NCI-H345 (cell line): ENCODE measurements at places on chromosomes 2 and 18.

- no peak for DNase-seq
These were observed 432.8 kb downstream of the METTL4 start for GRCh38 chr18:2138552-2138951.

DNA sequence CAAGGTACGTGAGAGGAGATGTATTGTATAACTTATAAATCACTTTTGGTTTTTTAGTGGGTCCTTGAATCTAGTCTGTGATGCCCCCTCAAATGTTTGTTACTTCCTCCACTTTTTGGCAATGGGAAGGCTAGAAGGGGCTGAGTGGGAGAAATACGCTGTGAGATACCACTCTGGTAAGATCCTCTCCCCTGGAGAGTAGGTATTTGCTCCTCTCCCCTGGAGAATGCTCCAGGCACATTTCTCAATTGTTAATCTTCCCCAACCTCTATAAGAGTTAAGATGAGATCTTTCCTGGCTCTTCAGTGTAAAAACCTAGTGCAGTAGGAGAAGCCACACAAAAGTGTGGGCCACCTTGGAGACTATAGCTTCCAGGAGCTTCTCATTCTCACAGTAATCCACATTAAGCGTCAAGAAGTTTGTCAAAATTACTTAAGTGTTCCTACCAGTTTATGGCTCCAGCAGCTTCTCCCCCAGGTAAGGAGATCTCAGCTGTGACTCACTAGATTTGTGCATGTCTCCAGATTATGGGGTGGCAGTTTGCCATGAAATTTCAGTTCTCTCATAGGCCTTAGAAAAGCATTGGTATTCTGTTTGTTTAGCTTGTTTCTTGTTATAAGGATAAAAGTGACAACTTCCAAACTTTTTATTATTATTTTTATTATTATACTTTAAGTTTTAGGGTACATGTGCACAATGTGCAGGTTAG lies 182.6 kb downstream of the FSIP2 start:
- DNase-seq, result no peak

- peak; percentile 29 for DNase-seq
These were observed 781.9 kb upstream of the ID2 start for GRCh38 chr2:7899923-7900322.

- no peak for DNase-seq
These were observed 15.8 kb downstream of the ZNF236 start for GRCh38 chr18:76838182-76838581.

GRCh38 chr2:237645261-237645660 lies 17.9 kb downstream of the LRRFIP1 start:
- DNase-seq, result no peak

- DNase-seq, result no peak
These were observed 9.4 kb downstream of the MLPH start for GRCh38 chr2:237496428-237496827.

DNA sequence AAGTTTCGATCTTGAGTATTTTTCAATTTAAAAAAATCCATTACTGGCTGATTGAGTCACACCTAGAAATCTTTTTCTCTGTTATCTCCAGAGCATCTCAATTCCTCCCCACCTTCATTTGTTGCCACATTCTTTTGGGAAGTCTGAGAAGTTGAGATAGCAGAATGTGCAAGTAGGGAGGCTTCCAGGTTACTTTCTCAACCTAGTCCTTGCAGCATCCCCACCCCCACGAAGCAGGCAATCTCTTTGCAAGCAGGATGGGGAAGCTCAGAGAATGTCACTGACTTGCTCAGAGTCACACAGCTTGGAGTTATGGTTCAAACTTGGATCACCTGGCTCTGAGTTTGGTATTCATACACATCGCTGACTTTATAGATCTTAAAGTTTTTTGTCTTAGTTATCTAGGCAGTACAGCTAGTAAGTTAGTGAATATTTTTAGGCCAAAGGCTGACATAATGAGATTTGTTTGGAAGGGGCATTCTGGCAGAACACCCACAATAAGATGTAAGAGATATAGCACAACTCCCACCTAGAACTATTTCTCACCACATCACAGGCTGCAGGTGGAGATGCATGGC lies 25.9 kb upstream of the LCLAT1 start:
- no peak for DNase-seq

DNA sequence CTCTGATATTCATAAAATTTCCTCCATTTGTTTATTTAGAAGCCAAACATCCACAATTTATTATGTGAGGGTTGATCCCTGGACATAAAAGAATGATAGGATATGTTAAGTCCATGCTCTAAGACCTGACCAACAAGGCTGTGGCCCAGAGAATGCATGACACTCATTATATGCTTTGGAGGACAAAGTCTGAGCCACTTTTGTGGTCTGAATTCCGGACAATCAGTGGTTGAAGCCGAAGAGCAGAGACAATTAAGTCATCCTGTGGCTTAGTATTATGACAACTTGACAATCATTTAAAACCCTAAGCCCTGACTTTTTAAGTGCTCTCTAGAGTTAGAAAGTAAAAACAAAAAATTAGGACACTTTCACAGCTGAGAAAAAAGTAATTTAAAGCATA lies 483.3 kb downstream of the PLCL1 start:
- DNase-seq, result no peak

DNA sequence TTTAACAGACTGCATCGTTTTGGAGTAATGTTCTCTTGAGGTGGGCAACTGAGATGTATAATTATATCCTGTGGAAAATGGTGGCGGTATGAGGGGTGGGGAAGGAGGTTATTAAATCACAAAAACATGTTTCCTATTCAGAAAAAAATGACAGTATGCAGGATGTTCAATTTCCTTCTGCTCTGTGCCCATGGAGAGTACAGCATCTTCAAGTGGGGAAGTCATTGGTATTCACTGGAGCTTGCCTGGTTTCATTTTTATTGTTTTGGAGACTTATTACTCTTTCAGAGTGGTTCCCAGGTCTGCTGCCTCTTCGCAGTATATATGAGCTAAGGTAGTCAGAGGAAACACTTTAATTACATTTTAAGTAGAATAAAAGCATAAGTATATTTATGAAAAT lies 318.8 kb upstream of the RAB12 start:
- no peak for DNase-seq

GRCh38 chr2:122595065-122595464 lies 839.6 kb downstream of the TSN start:
- no peak for DNase-seq

- DNase-seq, result no peak
These were observed 47.4 kb upstream of the RAPH1 start for GRCh38 chr2:203582468-203582867.

GRCh38 chr2:86027922-86028765 lies 77.5 kb downstream of the POLR1A start:
- DNase-seq, result no peak

- DNase-seq, result no peak
These were observed 260.5 kb downstream of the LTBP1 start for GRCh38 chr2:33207151-33207740.

DNA sequence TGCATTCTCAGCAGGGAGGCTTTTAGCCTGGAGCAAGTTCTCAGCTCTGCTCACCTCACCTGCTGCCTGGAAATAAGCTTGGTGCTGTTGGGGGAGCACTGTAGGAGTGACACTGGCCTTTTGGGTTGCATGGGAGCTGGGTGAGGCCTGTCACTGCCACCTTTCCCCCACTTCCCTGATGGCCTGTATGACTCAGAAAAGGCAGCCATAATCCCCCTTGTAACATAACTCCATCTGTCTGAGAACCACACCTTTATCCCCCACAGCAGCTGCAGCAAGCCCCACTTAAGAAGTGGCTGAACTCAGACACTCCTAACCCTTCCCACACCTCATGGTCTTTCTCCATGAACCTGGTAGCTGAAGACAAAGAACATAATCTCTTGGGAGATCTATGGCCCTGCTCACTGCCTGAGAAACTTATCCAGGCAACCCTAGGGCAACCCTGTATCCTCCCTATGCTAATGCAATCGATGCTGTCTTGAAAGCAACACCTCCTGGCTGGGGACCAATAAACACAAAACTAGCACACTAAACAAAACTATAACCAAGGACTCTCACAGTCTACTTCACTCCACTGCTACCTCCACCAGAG lies 258.9 kb upstream of the OSR1 start:
- DNase-seq, result peak; percentile 25

- DNase-seq, result no peak
These were observed 66.2 kb upstream of the MAP4K3 start for GRCh38 chr2:39503277-39503676.

- DNase-seq, result peak; percentile 29
These were observed 491.8 kb downstream of the KCNJ3 start for GRCh38 chr2:155190342-155190741.

DNA sequence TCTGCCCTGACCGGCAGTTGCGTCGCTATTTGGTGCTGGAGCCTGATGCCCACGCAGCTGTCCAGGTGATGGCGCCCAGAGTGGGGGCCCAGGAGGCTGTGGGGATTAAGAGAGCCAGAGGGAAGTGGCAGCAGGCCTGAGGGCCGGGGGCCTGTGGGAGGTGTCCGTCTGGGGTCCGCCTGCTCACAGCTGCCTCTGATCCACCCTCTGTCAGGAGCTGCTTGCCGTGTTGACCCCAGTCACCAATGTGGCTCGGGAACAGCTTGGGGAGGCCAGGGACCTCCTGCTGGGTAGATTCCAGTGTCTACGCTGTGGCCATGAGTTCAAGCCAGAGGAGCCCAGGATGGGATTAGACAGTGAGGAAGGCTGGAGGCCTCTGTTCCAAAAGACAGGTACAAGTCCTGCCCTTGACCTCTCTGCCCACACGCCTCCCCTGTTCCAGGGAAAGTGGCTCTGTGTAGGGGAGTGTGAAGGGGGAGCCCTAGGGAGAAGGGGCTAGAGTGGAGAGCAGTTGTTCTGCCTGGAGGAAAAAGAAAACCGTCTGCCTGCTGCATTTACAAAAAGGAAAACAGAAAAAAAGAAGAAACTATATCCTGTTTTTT lies 11.6 kb downstream of the STK11IP start:
- no peak for DNase-seq

DNA sequence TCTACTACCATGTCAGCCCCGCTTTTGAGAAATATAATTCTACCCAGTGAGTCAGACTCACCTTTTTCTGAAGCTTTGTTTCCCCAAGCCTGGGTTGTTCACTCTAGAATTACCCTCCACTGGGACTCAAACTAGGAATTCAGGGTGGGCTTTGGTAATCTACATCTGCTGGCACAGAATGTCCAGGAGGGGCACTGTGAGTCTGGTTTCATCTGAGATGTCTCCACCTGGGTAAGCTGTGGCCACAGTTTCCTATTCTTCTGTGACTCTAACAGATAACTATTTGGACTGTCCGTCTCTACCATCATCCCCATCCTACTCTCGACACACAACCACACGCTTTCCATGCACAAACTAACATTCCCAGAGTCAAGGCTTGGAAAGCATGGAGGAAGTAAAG lies 457.2 kb downstream of the STK39 start:
- no peak for DNase-seq

DNA sequence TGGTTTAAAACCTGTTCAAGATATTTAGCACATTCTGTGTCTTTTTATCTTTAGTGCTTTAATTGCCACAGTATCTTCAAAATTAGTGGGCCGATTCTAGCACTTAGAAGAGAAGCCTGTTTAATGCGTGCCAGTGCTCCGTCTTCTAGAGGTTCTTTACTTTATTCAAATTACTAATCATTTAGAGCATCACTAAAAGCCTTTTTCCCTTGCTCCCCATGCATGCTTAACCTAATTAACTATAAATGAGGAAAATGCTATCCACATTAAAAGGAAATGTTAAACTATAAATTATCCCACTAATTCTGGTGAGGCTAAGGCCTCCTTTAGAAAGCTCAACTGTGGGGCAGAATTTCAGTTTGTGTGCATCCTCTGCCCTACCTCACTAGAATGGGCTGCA lies 31.5 kb upstream of the INSIG2 start:
- DNase-seq, result no peak

- no peak for DNase-seq
These were observed 150.3 kb downstream of the SATB2 start for GRCh38 chr2:199307461-199307860.

- DNase-seq, result no peak
These were observed 960.3 kb upstream of the SLC39A10 start for GRCh38 chr2:194696690-194697089.

- no peak for DNase-seq
These were observed 70.9 kb upstream of the EML6 start for GRCh38 chr2:54652540-54652939.

- DNase-seq, result no peak
These were observed 47.1 kb downstream of the ACSL3 start for GRCh38 chr2:222907790-222908441.

DNA sequence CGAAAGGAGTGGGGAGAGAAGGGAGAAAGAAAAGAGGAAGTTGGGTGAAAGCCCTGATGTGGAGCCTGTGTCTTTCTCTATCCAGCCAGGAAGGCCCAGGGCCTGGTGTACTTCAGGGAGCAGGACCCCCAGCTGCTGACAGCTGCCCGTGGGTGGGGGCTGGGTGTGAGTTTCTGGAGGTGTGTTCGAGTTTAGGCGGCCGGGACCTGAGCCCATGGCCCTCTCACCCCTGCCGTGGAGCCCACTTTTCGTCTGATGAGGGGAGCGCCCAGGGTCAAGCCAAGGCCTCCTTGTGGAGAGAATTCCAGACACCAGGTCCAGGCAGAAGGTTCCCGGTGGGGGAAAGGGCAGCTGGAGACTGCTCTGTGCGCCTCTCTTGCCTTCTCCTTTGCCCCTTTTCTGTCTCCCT lies 2.2 kb downstream of the SIX3 start:
- DNase-seq, result no peak

- DNase-seq, result no peak
These were observed 40.2 kb downstream of the GRB14 start for GRCh38 chr2:164581050-164581449.

DNA sequence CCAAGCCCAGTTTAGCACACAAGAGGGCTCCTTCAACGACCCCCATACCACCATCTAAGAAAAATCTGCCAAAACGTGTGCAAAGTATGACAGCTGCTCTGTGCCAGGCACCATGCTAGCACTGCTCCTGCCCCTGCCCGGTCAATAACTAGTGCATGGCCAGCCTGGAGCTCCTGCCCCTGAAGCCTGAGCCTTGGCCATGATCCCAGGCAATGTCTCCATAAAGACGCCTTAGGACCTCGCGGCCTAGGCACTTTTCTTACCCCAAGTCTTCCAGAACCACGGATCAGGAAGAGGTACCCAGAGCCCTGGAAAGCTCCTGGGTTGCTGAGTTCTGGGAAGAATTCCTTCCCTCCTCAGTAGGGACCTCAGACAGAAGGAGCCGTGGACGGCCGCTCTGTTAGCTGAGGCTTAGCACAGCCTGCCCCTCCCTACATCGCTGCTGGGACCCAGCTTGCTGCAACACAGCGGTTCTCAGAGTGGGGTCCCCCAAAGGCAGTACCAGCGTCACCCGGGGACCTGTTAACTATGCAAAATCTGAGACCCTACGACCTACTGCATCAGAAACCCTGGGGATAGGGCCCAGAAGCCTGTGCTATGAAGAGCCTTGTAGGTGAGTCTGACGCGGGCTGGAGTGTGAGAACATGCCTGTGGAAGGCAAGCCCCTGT lies 117.8 kb upstream of the TWIST2 start:
- DNase-seq, result no peak

- DNase-seq, result no peak
These were observed 84.5 kb upstream of the TMEM247 start for GRCh38 chr2:46394649-46395510.

DNA sequence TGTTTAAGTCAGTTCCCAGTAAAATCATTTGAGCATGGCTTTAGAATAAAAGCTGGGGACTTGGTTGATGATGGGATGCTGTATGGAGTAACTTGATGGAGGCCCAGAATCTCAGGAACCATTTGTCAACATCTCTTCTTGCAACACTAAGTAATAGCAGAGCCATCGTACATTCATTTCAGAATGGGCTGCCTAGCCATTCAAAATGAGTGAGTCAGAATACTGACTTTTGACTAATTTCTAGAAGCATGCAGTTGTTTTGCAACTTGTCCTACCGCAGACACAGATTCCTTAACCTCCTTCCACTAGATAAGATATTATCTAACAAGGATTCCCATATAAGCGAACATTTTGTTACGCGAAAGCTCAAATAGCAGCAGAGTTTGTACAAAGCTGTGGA lies 229.5 kb downstream of the CNTNAP5 start:
- DNase-seq, result no peak
